ENCODE measurements at places on chromosomes 16 and 17. TPM values are rescaled to one million over a fixed set of nuclear protein-coding genes. Genes with fewer than 3 reads are reported as not detected.

The PYDC1 gene
- 0.86 TPM for polyA plus RNA-seq

The CSH2 gene
- polyA plus RNA-seq: 0.47 TPM

The TBC1D3I gene
- polyA plus RNA-seq: 9.5 TPM

The LRRC59 gene
- 63.9 TPM for polyA plus RNA-seq

The TLCD3B gene
- 119 TPM for polyA plus RNA-seq

The MT1H gene
- not detected for polyA plus RNA-seq

The NCBP3 gene
- 49.9 TPM for polyA plus RNA-seq

The GPR142 gene
- 0.86 TPM for polyA plus RNA-seq

The ABCA9 gene
- 17.6 TPM for polyA plus RNA-seq

DNA sequence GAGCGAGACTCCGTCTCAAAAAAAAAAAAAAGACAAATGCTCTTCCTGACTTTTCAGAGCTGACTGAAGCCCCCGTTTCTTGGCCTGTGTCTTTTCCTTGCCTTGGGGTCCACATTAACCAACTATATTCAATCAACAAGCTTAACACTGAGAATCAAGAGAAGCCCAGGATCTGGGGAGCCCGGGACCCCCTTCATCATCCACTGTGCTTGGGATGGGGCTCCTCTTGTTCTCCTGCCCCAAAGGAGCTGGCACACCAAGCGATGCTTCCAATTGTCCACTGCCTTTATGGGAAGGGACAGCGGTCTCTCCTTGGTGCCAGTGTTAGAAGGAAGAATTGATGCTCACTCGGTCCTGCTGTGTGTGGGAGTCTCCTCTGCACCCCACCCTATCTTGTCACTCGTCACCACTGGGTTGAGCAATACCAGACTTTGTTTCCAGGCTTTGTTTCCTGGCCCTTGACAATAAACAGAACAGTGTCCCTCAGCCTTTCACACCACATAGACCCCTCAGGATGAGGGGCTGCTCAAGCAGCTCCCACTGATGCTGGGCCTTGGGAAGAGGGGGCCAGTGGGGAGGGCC, 146.7 kb downstream of the KCNJ12 start:
- DNase-seq: no peak
- no peaks in the 10 kb centered on the region for H3K36me3 ChIP-seq
- H3K27me3 ChIP-seq: no peaks in the 10 kb centered on the region
- no peaks in the 10 kb centered on the region for H3K4me1 ChIP-seq
- no peak overlapping the region for H3K4me3 ChIP-seq

- H3K27me3 ChIP-seq: no peaks in the 10 kb centered on the region
- no peak overlapping the region for H3K27ac ChIP-seq
- no peaks in the 10 kb centered on the region for H3K36me3 ChIP-seq
- H3K4me3 ChIP-seq: no peak overlapping the region
- no peak for DNase-seq
These were observed 7.2 kb upstream of the KRT36 start for GRCh38 chr17:41496803-41497484.

GRCh38 chr17:4604111-4604644, 19.8 kb downstream of the SMTNL2 start:
- H3K4me1 ChIP-seq: peaks cover 54% of the 10 kb centered on the region
- H3K27ac ChIP-seq: peak overlapping the region; percentile 25
- no peaks in the 10 kb centered on the region for H3K27me3 ChIP-seq
- no peak for DNase-seq
- peaks cover 8% of the 10 kb centered on the region for H3K36me3 ChIP-seq

- no peak overlapping the region for H3K27ac ChIP-seq
- H3K27me3 ChIP-seq: no peaks in the 10 kb centered on the region
- peak overlapping the region; percentile 66 for H3K4me3 ChIP-seq
- H3K36me3 ChIP-seq: peaks cover 36% of the 10 kb centered on the region
- H3K4me1 ChIP-seq: peaks cover 30% of the 10 kb centered on the region
These were observed 429 bp downstream of the KIF1C start for GRCh38 chr17:4998027-4998731.

GRCh38 chr17:37744961-37745800, at the start of gene HNF1B:
HNF1B (minus strand) TSS chr17:37745059; CDS start chr17:37744884, 175 bp downstream.
- no peak within 1 kb of the TSS for H3K4me3 ChIP-seq
- peaks cover 79% of the 10 kb centered on the region for H3K27me3 ChIP-seq
- peaks cover 29% of the 10 kb centered on the region for H3K4me1 ChIP-seq
- DNase-seq: no peak
- H3K27ac ChIP-seq: no peak within 1 kb of the TSS

DNA sequence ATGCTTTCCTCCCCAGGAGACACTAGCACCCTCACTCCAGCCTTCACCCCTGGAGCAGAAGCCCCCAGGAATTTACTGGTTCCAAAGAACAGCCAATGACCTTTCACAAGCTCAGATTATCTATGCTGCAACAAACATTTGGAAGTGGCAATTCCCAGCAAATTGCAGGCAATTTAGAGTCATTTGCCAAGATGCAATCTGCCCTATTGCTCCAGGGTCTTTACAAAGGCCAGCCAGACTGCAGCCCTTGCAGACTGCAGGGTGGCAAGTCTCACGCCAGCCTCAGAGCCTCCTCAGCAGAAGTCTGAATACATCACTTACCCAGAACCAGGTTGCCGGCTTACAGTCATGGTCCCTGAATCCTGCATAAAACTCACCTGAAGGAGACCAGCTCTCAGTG, 21.8 kb downstream of the AXIN1 start:
- H3K27ac ChIP-seq: peak overlapping the region; percentile 3
- DNase-seq: no peak
- H3K4me3 ChIP-seq: no peak overlapping the region
- H3K27me3 ChIP-seq: no peaks in the 10 kb centered on the region

- H3K4me3 ChIP-seq: no peak overlapping the region
- no peak for DNase-seq
- H3K27ac ChIP-seq: no peak overlapping the region
These were observed 8.9 kb downstream of the RNF166 start for GRCh38 chr16:88697116-88697830.

- H3K27ac ChIP-seq: no peak overlapping the region
- H3K4me3 ChIP-seq: no peak overlapping the region
- DNase-seq: no peak
- peaks cover 76% of the 10 kb centered on the region for H3K36me3 ChIP-seq
- peaks cover 63% of the 10 kb centered on the region for H3K4me1 ChIP-seq
These were observed 1.9 kb upstream of the STUB1 start for GRCh38 chr16:678209-678857.

DNA sequence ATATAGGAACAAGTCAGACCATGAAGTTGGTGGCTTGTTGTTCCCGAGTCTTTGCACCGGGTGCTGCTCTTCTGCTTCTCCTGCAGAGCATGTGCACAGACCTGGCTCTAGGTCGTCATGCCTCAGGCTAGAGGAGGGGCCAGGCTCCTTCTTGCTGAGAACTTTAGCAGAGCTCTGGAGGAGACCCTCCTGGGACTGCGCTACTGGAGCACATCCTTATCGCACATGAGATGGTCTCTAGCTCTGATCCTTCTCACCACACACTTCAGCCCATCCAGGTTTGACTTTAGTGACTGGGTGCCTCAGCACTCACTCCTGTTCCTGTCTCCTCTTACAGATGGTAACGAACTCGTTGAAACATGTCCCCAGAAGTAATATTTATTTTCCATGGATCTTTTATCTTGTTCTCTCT, 14.9 kb downstream of the FOXK2 start:
- H3K4me3 ChIP-seq: no peak overlapping the region
- H3K27ac ChIP-seq: no peak overlapping the region
- H3K36me3 ChIP-seq: no peaks in the 10 kb centered on the region

- H3K4me3 ChIP-seq: peak overlapping the region; percentile 92
- H3K27me3 ChIP-seq: no peaks in the 10 kb centered on the region
- peak; percentile 70 for DNase-seq
- peaks cover 50% of the 10 kb centered on the region for H3K4me1 ChIP-seq
- peak overlapping the region; percentile 99 for H3K27ac ChIP-seq
These were observed 13.2 kb upstream of the AURKB start for GRCh38 chr17:8223356-8224126.

DNA sequence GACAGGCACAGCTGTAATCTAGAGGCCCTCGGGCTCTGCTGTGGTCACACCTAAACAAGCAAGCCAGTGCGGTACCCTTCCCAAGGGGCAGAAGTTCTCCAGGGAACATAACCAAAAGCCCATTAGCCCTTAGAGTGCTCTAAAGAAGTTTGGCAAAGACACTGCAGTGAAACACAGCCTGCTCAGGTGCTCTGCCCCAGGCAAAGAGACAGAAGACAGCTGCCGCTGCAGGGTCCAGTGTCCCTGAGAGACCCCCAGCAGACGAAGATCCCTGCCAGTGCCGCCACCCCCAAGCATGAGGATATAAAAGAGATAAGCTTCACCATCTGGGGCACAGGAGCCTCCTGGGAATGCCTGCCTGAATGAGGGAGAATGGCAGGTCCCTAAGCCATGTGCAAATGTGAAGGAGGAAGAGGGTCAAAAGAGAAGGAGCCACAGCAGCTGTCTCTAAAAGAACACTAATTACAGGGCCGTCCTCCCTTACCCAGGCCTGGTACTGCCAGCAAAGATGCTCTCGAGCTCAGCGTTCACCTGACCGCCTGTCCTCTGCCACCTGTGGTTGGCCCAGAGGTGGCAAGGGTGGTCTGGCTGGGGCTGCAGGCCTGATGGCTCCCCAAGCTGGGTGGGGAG, 29.7 kb downstream of the CUEDC1 start:
- peak overlapping the region; percentile 57 for H3K27ac ChIP-seq
- no peak overlapping the region for H3K4me3 ChIP-seq
- H3K36me3 ChIP-seq: peaks cover 4% of the 10 kb centered on the region
- H3K4me1 ChIP-seq: peaks cover 79% of the 10 kb centered on the region
- H3K27me3 ChIP-seq: no peaks in the 10 kb centered on the region

- H3K27ac ChIP-seq: no peak overlapping the region
- H3K4me3 ChIP-seq: no peak overlapping the region
- no peak for DNase-seq
- H3K4me1 ChIP-seq: peaks cover 12% of the 10 kb centered on the region
- H3K36me3 ChIP-seq: peaks cover 16% of the 10 kb centered on the region
These were observed 20.1 kb upstream of the ALDH3A1 start for GRCh38 chr17:19768046-19768782.

- no peak for DNase-seq
- H3K36me3 ChIP-seq: no peaks in the 10 kb centered on the region
- no peaks in the 10 kb centered on the region for H3K27me3 ChIP-seq
- H3K27ac ChIP-seq: no peak overlapping the region
- no peak overlapping the region for H3K4me3 ChIP-seq
These were observed 47.0 kb upstream of the MARCHF10 start for GRCh38 chr17:62855156-62855555.

DNA sequence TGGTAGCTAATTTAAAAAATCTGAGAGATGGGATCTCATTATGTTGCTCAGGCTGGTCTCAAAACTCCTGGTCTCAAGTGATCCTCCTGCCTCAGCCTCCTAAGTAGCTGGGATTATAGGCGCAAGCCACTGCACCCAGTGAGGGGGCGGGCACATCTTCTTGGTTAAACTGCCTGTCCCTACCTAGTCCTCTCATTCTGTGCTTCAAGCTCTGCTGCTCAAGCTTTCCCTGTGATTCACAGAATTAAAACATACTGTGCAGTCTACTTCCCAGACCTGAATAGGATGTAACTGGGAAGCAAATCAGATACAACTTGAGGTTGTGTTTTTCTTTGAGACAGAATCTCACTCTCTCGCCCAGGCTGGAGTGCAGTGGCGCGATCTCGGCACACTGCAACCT, 2.3 kb downstream of the MRPL38 start:
- peaks cover 57% of the 10 kb centered on the region for H3K36me3 ChIP-seq
- H3K27ac ChIP-seq: no peak overlapping the region
- H3K4me1 ChIP-seq: peaks cover 27% of the 10 kb centered on the region
- no peak for DNase-seq

DNA sequence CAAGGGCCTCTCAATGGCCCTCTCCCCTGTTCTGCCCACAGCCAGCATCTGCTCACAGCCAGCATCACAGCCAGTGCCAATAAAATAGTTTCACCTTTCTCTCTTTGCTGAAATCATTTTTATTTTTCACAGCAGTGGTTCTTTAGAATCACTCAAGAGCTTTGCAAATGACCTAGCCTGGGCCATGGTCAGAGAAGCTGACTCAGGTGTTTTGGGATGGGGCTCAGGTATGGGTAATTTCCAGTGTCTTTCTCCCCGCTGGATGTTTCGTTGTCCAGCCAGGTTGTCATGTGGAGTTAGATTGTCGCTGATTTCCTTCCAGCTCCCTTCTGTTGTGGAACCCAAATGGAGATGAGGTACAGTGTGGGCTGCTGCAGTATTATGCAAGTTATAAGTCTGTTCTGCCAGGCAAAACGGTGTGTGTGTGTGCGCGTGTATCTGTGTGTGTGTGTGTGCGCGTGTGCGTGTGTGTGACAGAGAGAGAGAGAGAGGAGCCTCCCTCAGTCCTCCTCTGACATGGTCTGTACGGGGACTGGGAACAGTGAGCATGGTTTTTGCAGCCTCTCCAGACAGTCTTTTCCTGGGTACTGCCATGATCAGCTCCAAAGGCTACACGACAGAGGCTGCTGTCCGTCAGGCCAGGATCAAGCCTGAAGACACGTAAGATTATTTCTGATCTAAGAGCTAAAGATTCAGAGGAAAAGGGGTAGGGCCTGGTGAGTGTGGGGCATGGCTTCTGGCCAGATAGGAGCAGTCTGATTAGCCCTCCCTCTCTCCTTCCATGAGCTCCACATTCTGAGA, 1.4 kb upstream of the PMP22 start:
- no peak overlapping the region for H3K27ac ChIP-seq
- H3K36me3 ChIP-seq: no peaks in the 10 kb centered on the region
- DNase-seq: no peak
- H3K4me1 ChIP-seq: peaks cover 31% of the 10 kb centered on the region

DNA sequence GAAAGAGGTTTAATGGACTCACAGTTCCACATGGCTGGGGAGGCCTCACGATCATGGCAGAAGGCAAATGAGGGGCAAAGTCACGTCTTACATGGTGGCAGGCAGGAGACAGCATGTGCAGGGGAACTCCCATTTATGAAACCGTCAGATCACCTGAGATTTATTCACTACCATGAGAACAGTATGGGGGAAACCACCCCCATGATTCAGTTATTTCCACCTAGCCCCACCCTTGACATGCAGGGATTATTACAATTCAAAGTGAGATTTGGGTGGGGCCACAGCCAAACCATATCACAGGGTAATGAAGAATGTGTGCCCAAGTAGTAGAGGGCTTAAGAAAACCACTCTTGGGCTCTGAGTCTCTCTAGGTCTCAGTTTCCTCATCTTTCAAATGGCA, 85.1 kb downstream of the PRKCB start:
- no peaks in the 10 kb centered on the region for H3K27me3 ChIP-seq
- H3K27ac ChIP-seq: no peak overlapping the region
- no peaks in the 10 kb centered on the region for H3K36me3 ChIP-seq
- no peak for DNase-seq

- peaks cover 4% of the 10 kb centered on the region for H3K27me3 ChIP-seq
- no peak for DNase-seq
- H3K27ac ChIP-seq: no peak overlapping the region
- H3K4me1 ChIP-seq: peaks cover 15% of the 10 kb centered on the region
These were observed 2.9 kb upstream of the PGS1 start for GRCh38 chr17:78375401-78376151.

DNA sequence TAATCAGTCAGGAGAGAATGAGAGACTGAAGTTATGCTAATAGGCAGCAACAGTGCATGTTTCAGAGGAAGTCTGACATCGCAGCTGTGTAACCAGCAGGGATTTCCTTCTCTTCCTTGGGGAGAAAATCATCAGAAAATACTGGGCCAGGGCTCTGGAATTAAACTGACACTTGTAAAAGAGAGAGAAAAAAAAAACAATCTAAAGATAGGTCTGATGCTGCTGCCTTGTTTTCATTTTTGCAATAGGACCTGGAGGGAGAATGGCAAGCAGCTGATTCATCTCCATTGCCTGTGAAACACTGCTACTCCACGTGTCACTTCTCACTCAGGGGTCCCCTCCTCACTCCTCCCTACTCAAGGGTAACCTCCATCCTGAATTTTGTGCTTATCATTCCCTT, 17.7 kb upstream of the CORO6 start:
- no peaks in the 10 kb centered on the region for H3K27me3 ChIP-seq
- H3K36me3 ChIP-seq: peaks cover 7% of the 10 kb centered on the region
- no peak for DNase-seq
- H3K4me1 ChIP-seq: peaks cover 5% of the 10 kb centered on the region
- peak overlapping the region; percentile 47 for H3K27ac ChIP-seq

GRCh38 chr17:10031606-10032005, 126.5 kb upstream of the RCVRN start:
- no peaks in the 10 kb centered on the region for H3K27me3 ChIP-seq
- no peak for DNase-seq
- no peaks in the 10 kb centered on the region for H3K36me3 ChIP-seq

Measured in spinal cord (tissue), 10 donors.